ENCODE measurements at places on chromosomes 12 and 14.
A peak's percentile ranks its signal among the peaks of the same experiment; 100 is the strongest.

- DNase-seq, result no peak
Observed at GRCh38 chr14:24247422-24247821, 5.0 kb upstream of the TINF2 start.

- no peak for DNase-seq
Observed at GRCh38 chr12:47110011-47110541, 30.3 kb upstream of the AMIGO2 start.

- no peak for DNase-seq
Observed at GRCh38 chr12:32466986-32467711, 67.8 kb downstream of the FGD4 start.

DNA sequence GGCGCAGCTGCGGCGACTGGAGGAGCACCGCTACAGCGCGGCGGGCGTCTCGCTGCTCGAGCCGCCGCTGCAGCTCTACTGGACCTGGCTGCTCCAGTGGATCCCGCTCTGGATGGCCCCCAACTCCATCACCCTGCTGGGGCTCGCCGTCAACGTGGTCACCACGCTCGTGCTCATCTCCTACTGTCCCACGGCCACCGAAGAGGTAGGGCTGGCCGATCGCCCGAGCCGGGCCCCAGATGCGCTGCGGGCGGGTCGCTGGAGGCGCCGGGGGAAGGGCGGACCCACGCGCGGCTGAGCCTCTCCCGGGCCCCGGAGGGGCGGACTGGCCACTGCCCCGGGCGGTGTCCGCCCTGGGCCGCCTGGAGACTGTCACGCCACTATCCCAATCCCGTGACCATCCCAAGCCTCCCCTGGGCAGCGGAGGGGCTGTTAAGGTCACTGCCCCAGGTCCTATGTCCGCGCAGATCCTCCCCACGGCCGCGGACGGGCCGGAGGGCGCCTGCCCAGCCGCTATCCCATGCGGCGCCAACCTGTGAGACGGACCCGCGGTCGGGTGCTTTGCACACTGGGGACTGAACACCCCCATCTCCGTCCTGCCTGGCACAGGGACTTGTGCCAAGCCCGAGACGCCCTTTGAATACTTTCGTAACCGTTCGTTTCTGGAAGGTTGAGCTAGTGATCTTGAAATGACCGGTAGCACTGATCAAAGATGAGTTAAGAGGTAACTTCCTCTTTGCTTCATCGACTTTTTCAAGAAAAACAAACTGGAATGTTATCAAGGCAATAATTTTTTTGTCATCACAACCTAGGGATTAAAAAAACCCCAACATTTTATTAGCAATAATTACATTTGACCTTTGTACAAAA, 725 bp downstream of the CHPT1 start:
- DNase-seq, result peak; percentile 79

- DNase-seq, result no peak
Observed at GRCh38 chr14:71625175-71625574, 307.1 kb upstream of the RGS6 start.

- no peak for DNase-seq
Observed at GRCh38 chr12:52254965-52255751, 19.3 kb upstream of the KRT86 start.

DNA sequence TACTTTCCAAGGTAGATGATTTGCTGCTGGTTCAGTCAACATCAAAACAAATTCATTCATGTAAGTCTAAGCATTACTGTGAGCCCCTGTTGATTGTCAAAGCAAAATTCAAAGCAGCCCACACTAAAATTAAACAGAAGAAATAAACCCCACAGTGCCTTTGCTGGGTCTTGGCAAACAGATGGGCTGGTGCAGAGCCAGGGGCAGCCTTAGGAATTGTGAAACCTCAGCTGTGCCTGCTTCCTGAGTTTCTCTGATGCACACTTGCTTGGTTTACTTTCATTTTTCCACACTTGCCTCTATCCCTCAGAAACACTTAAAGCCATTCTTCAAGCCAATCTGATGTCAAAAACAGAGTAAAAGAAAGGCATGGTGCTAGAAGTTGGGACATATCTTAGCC, 6.6 kb upstream of the PLEKHG7 start:
- DNase-seq, result no peak

- no peak for DNase-seq
Observed at GRCh38 chr14:68173227-68173972, 353.8 kb downstream of the RAD51B start.

- DNase-seq, result no peak
Observed at GRCh38 chr14:87745507-87746118, 247.4 kb downstream of the GALC start.

DNA sequence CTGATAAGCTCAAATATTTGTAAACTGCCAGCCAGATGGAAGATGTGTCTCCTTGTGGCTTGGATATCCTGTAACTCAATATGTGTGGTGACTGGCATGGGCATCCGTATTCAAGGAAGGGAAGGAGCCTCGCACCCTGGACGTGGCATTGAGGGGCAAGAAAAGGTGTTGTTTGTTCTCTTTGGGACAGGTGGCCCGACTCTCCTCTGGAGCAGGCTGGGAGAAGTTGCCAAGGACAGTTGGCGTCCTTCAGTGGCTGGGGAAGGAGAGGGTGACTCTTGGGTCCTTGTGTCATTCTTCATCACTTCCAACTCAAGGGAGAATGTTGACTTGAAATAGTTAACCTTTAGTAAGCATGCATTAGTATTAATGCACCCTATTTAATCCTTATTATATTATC, 39.6 kb downstream of the CACNA1C start:
- no peak for DNase-seq

- DNase-seq, result no peak
Observed at GRCh38 chr12:86290615-86291014, 34.4 kb upstream of the MGAT4C start.

DNA sequence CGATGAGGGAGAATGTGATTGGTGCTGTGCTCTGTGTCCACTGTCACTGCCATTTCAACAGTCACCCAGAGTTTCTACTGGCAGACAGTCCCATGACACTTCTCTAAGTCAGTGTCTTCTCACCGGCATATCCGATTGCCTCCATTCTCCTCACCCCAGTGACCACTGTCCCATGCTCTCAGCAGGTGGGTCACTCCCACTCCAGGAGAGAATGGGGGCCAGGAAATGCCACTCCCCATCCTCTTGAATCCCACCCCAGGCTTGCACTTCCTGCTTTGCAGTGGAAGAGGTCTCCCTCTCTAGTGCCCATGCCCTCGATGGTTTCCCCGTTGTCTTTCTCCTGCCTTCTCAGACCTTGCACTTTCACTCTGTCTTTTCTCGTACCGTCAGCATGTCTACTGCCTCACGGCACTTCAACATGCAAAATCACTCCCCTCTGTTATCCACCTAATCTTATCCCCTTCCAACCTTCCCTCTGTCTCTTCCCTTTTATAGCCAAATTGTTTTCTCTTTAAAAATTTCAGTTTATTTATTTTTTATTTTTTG, 2.2 kb upstream of the EP400 start:
- no peak for DNase-seq

GRCh38 chr14:104970231-104971068, 7.7 kb downstream of the AHNAK2 start:
- DNase-seq, result peak; percentile 79

- no peak for DNase-seq
Observed at GRCh38 chr12:49702676-49703215, 4.5 kb downstream of the FMNL3 start.

DNA sequence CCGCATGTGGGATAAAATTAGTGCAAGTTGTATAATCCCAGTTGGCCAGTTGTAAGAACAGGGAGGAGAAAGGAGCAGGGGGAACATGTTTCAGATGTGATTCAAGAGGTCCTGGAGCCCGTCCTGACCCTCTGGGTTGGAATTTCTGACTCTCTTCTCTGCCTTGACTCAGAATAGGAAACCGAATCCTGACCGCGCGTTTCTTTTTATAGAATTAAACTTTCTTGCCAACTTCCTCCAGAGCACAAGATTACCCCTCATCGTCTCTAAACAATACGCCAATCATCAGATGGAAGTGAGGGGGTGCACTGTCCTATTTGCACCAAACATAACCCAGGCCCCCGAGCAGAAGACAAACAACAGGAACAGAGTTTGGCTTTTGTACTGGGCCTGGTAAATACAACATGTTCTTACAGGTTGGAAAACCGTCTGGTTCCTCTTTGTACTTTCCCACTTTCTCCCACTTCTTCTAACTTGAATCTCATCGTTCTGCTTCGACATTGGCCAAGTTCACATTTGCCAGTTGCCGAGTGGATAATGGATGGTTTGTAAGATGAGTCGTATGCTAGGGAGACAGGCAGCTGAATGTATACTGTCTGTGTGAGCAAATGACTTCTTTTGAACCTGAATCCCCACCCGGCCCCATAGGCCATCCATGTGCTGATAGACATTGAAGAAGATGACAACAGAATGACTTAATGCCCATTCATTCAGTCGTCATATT, 42.6 kb upstream of the MED13L start:
- DNase-seq, result no peak

DNA sequence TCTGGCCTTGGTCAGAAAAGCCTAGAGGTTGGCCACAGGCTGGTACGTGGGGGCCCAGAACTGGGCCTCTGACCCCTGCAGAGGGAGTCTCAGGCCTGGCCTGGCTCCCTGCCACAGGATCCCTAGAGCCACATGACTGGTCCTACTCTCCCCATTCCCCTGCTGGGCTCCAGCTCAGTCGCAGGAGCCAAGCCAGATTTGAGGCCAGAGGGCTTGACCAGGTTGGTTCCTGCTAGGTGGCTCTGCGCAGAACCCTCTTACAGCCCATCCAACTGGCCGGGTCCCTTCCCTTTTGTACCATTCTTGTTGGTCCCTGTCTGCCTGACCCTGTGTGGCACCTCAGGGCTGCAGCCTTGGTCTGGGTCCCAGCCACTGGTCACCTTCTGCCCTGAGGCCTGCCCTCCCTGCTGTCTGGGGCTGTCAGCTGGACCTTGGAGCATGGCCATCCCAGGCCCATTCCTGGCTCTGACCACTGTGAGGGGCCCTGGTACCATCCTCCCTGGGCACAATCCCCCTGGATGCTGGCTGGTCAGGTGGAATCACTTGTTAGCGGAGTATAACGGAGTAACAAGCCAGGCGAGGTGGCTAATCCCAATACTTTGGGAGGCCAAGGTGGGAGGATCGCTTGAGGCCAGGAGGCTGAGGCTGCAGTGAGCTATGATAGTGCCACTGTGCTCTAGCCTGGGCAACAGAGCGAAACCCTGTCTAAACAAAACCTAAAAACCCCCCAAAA, 22.9 kb upstream of the PPP1R13B start:
- DNase-seq, result no peak

- no peak for DNase-seq
Observed at GRCh38 chr12:67780580-67781084, 132.1 kb downstream of the DYRK2 start.

DNA sequence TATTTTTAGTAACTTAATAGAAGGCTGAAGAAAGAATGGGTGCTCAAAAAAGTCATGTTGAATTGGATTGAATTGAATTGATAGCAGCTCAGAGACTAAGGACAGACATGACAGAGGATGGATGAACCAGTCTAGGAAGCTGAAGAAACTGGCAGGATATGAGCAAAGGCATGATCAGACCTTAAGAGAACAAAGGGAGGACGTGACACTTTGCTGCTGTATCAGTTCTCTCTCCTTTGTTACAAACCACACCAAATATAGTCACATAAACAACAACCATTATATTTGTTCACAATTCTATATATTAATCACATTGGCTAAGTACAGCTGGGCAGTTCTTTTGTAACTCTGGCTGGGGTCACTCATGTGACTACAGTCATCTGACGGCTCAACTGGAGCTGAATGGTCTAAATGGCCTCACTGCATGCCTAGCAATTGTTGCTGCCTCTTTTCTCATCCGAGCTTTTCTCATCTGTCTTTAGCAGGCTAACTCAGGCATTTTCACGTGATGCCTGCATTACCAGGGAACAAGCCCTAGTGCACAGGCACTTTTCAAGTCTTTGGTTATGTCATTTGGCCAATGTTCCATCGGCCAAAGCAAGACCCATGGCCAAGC, 355.0 kb downstream of the ETNK1 start:
- no peak for DNase-seq

DNA sequence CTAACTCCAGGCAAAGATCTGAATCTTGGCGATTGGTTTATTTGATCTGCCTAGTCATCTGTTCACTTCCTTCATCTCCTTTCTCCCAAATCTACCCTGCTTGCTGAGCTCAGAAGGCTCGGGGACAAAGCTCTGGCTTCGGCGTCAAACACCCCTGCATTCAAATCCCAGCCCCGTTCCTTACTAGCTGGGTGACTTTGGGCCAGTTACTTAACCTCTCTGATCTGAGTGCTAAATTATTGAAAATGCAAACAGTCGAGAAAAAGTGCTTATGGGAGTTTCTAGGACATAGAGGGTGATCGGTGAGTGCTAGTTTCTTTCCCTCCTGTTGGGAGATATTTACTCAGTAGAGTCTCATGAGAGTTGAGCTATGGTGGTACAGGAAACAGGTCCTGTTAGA, 121.2 kb upstream of the RFLNA start:
- no peak for DNase-seq

GRCh38 chr14:77275041-77275580, 4.1 kb upstream of the NGB start:
- no peak for DNase-seq
